Activated T-cell treated with anti-CD3 and anti-CD28 coated beads for 4 hours (primary cell): ENCODE measurements at places on chromosomes 7 and 10.

GRCh38 chr7:963236-964078 lies 9.0 kb upstream of the ADAP1 start:
- no peak for DNase-seq

DNA sequence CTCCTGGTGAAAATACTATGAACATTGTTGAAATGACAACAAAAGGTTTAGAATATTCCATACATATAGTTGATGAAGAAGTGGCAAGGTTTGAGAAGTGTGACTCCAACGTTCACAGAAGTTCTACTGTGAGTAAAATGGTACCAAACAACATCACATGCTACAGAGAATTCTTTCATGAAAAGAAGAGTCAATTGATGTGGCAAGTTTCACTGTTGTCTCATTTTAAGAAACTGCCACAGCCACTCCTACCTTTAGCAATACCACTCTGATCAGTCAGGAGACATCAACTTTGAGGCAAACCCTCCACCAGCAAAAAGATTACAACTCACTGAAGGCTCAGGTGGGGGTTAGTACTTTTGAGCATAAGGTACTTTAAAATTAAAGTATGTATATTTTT lies 693.3 kb downstream of the GRID1 start:
- no peak for DNase-seq

GRCh38 chr7:298743-299142 lies 8.8 kb downstream of the FOXL3 start:
- DNase-seq = no peak

- DNase-seq = no peak
Observed at GRCh38 chr10:675532-675931, 13.9 kb downstream of the DIP2C start.

DNA sequence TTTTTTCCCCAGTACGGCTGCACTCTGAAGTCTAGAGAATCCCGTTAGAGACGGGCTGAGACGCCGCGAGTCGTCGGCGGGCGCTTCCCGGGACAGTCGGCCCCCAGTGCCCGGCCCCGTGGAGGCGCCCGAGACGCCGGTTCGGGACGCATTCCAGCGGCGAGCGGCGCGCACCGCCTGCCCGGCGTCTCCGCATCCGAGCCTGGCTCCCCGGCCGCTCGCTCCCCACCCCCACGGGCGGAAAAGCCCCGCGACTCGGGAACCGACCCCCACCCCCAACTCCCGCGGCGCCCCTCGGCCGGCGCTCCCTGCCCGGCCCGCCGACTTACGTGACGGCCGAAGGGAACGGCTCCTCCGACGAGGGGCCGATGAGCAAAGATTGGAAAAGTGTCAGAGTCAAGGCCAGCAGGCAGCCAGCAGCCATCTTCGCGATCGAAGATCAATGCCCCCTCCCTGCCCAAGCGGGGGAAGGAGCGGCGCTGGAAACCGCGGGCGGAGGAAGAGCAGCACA lies 486 bp downstream of the CACNA2D1 start:
- no peak for DNase-seq

DNA sequence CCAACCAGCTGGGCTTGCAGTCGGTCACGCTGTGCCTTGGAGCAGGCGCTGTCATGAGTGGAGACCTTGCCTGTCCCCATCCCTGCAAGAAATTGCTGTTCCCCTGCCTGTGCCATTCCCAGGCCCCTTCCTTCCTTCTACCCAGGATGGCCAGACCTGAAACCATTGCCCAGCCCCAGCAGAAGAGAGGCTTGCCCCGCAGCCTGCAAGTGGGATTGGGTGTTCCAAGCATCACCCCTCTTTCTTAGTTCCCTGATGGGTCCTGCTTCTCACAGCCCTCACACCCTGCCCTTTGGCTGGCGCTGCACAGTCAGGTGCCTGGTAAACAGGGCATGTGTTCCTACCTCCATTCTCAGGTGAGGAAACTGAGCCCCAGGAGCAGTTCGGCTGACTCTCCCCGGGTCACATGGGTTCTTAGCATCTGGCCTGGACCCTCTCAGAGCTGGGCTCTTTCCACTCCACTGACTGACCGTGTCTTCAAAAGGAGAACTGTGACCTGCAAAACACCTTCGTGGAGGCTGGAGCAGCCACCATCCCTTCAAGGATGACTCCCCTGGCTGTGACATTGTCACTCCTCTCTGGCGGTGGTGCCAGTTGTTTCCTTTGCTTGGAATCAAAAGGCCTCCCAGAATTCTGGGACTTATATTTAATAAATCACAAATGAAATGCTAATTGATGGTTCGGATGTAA lies 41.9 kb upstream of the PDCD4 start:
- DNase-seq = no peak

- DNase-seq = no peak
Observed at GRCh38 chr10:71429929-71430328, 33.2 kb downstream of the CDH23 start.

DNA sequence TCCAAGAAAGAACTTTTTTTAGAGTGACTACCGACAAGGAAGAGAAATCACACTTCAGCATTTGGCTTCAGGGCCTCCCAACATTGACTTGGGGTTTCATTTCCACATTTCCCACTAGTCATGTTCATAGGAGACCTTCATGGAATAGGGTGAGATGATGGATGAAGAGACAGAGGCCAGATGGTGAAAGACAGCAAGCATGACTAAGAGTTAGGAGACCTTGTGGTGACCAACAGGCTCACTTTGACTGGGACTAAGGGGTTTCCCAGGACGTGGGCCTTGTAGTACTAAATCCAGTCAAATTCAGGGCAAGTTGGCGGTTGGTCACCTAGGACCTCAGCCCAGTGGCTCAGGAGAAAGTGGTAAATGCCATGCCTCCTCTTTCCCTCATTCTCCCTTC lies 3.0 kb upstream of the GIMAP5 start:
- DNase-seq = no peak

- no peak for DNase-seq
Observed at GRCh38 chr10:613271-614138, 76.0 kb downstream of the DIP2C start.

GRCh38 chr7:142776206-142776844 lies 5.6 kb downstream of the PRSS2 start:
- DNase-seq = no peak

DNA sequence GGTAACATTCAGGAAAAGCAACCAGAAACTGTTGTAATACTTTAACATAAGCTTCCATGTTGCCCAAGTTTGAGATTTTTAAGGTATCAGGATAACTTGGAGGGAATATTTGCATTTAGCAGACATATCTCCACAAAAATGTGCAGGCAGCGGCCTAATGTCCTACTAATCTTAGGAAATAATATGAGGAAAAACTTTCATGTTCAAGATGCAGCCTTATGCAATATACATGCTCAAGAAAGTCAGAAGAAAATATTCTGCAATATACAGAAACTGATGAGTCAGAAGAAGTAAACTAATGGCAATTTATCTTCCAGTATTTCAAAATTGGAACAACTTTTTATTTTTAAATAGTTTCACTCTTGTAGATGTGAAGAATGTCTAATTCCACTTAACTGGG lies 463.2 kb upstream of the C7orf33 start:
- DNase-seq = no peak

DNA sequence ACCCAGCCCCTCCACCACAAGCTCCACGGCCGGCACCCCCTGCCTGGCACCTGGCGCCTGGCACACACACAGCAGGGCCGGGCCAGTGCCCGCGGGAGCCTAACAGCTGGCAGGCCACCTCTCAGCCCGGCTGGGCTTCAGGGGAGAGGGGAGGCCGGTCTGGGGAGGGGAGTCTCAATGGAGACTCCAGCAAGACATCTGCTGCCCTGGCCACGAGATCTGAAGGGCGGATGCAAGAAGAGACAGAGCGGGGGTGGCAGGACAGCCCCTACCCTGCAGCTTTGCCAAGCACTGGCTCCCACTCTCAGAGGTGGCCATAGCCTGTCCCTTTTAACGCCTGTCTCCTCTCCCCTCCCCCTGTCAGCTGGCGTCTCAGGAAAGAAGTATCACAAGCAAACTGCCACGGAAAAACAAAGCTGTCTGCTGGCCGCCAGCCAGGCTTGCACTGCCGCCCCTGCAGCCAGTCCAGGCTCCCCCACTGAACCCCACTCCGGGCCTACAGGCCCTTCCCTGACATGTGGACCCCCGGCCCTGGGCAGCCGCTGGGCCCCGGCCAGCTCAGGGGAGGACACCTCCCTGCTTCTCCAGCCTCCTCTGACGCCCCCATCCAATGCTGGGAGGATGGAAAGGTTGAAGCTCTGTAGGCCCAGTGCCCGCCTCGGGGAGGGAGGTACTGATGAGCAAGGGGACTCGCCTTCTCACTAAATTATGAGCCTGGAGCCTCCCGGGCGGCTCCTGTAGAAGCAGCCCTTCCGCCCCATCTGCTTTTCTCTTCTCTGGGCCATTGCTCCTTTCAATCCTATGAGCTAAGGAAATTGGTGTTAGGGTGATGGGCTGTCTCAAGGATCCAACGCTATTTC lies 178.4 kb downstream of the ARHGAP12 start:
- DNase-seq = no peak

DNA sequence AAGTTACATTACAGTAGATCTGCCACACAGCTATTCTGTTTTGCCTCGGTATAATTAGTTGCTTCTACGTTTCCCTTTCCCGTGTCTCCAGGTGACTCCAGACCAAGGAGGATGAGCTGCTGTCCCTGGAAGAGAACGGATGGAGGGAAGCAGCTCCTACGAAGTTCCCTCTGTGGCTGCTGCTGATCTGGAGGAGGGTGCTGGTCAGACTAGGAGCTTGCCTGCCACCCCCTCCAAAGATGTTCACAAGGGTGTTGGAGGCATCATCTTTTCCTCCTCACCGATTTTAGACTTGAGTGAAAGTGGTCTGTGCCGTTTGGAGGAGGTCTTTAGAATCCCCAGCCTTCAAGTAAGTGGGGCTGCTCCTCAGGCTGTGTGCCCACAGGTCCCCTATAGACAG lies 1.4 kb downstream of the LRRC27 start:
- no peak for DNase-seq

DNA sequence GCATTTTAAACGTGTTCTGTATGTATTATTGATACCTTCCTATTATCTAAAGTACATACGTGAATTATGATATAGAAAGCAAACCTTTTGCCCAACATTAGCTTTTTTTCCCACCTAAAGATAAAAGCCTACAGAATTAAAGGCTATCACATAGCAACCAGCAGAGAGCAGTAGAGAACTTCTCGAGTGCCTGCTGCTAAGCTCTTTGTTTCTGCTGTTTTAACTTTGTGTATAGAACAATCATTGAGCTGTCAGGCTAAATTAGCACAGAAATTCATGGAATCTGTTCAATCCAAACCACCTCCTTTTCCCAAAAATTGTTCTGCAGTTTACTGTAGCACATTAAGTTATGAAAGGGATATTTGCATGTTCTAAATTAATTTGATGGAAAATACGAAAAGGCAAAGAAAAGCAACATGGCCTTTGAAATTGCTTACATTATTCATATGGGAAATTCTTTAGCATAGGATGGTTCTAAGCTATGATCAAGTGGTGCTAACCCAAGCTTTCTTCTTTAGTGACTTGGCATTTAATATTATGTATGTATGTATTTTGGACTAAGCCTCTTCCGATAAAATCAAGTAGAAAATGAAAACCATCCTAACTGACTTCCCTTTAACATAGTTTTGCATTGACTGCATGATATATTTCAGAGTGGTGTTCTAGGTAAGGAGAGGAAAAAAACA lies 1288.5 kb downstream of the GATA3 start:
- DNase-seq = no peak

DNA sequence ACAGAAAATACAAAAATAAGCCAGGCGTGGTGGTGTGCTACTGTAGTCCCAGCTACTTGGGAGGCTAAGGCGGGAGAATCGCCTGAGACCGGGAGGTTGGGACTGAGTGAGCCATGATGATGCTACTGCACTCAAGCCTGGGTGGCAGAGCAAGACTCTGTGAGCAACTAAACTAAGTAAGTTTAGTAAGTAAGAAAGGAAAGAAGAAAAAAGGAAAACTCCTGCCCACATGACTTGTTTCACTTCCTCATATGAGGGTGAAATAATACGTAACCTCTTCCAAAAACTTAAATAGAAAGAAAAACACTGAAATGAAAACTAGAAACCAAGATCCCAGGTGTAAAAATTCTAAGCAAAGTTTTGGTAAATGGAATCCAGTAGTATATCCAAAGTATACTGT lies 79.6 kb downstream of the LARP4B start:
- no peak for DNase-seq

DNA sequence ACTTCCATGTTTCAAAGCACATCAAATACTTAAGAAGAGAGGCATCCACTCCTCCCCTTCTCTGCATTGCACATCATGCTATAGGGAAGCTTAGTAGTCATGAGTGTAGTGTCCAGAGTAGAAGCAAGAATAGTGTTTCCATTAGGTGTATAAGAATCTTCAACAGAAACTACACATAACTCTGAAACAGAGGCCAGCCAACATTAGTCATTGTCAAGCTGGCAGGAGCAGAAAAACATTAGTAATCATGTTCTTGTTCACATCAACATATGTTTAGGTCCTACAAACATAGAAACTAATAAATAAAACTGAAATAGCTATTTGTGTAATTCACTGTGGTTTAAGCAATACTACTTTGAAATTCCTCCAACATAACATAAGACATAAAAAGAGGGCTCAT lies 370.2 kb downstream of the PPP1R3A start:
- DNase-seq = no peak

- peak; percentile 27 for DNase-seq
Observed at GRCh38 chr7:77199013-77199966, at the start of gene FGL2. TSS of gene FGL2 (minus strand) at chr7:77199819. CDS start at chr7:77199793, 26 bp downstream.

DNA sequence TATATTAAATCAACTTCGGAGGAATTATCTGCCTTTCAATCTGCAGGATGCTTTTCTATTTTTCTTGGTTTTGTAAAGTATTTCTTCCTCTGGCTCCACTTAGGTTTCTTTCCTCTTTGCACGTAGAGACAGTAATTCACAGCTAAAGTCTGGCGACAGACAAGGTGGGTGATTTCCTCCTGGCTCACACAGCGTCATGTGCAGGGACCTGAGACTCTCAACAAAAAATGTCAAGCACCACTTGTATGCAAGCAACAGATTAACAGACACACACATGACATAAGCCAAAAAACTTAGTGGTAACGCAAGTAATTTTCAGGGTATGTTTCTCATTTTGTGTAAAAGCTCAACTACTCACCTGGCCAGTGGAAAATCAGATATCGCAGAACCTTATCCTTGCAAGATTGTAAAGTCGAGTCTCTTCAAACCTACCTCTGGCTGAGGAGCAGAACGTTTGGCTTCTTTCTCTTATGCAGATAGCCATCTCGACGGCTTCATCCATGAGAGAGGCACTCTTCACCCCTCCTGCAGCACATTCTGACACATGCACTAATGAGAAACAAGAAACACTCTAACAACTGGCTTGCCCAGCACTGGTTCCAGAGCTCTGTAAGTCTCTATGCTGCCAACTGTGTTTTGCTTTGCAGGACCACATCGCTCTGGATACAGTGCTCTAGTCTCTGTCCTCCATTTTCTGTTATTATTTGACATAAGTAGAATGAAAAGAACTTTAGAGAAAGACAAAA lies 188.0 kb downstream of the CDCA7L start:
- no peak for DNase-seq

GRCh38 chr7:69652947-69653701 lies 54.8 kb downstream of the AUTS2 start:
- no peak for DNase-seq

GRCh38 chr7:157889480-157889879 lies 552.7 kb downstream of the DNAJB6 start:
- no peak for DNase-seq

- no peak for DNase-seq
Observed at GRCh38 chr7:36601601-36602000, 122.7 kb downstream of the AOAH start.
